Upper lobe of right lung (tissue), 1 donor: ENCODE measurements at places on chromosomes 11 and 22. TPM values are rescaled to one million over a fixed set of nuclear protein-coding genes. Genes with fewer than 3 reads are reported as not detected.

The KRTAP5-10 gene
- total RNA-seq: not detected

DNA sequence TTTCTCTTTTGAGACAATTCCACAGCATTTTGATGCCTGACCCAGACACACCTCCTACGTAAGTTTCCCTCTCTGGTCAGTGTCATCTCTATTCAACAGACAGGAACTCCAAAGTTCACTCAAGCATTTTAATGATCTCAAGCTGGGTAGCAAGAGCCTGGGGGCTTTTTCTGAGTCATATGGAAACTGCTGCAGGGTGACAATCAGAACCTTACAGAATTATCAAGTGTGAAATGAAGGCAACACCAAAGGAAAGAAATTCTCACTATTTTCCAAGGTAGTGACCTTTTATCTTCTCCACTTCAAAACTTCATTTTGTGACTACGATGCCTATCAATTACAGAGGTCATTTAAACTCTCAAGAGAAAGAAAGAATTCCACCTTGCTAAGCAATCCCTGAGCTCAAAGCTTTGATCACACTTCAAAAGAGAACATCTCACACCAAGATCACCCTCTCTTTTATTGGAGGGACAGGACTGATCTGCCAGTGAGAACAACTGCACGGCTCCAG lies 229.0 kb upstream of the ZC3H12C start:
- H3K4me1 ChIP-seq: no peaks in the 10 kb centered on the region
- H3K4me3 ChIP-seq: no peak overlapping the region
- H3K36me3 ChIP-seq: no peaks in the 10 kb centered on the region

DNA sequence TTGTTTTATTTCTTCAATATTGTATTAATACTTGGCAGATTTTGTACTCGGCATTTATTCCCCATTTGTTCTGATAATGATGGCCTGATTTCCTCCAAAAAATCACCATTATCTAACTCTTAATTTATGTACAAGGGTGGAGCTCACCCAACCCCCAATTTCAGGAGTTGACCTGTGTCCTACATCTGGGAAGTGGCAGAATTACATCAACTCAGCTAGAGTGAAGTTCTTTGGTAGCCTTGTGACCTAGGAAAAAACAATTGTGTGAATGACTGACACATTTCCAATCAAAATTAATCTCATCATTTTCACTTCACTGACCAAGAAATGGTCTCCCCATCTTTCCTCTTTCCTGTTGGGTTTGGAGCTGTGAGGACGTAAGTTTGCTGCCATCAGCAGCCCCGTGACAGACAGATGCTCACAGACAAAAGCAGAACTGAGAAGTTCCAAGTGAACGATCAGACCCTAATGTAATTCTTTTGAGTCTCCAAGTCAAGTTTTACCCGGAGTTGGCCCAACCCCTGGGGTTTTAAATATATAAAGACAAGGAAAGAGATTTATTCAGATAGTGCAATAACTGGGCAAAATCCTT lies 16.6 kb upstream of the MS4A6E start:
- DNase-seq: no peak
- no peaks in the 10 kb centered on the region for H3K4me1 ChIP-seq
- H3K27ac ChIP-seq: no peak overlapping the region
- H3K27me3 ChIP-seq: no peaks in the 10 kb centered on the region

- no peak overlapping the region for H3K27ac ChIP-seq
- H3K27me3 ChIP-seq: no peaks in the 10 kb centered on the region
- H3K4me1 ChIP-seq: no peaks in the 10 kb centered on the region
Observed at GRCh38 chr22:43179146-43179910, 7.6 kb downstream of the TTLL12 start.

The OR8B3 gene
- total RNA-seq: not detected

The IL17REL gene
- not detected for total RNA-seq

DNA sequence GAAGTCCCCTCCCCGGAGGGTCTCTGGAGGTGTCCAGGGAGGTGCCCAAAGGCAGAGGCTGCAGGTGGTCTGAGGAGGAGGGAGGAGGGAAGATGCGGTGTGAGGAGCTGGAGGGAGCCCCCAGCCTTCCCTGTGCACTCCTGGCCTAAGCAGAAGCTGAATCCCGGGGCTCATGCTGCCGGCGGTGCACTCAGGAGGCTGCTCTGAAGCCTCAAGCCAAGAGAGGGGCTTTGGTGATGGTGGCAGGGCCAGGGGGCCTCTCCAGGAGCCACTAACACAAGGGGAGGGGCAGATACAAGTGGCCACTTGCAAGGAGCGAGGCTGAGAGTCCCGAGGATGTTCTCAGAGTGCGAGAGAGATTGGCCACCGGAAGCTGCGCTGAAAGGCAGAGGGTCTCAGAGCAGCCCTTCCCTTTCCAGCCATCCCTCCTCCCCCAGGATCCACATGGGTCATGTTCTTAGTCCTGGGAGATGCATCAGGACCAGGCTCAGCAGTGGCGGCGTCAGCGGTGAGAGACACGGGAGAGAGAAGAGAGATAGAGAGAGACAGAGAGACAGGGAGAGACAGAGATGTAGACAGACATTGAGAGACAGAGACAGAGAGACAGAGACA lies 774 bp upstream of the MRGPRG start:
- no peak overlapping the region for H3K4me3 ChIP-seq
- no peak overlapping the region for H3K27ac ChIP-seq
- H3K27me3 ChIP-seq: peaks cover 49% of the 10 kb centered on the region
- no peaks in the 10 kb centered on the region for H3K36me3 ChIP-seq

GRCh38 chr11:83355391-83355790 lies 69.2 kb upstream of the CCDC90B start:
- H3K4me3 ChIP-seq: no peak overlapping the region
- no peaks in the 10 kb centered on the region for H3K36me3 ChIP-seq
- no peak for DNase-seq
- no peak overlapping the region for H3K27ac ChIP-seq
- no peaks in the 10 kb centered on the region for H3K4me1 ChIP-seq
